ENCODE measurements at places on chromosomes 1 and 21.

- no peak for DNase-seq
These were observed 480.4 kb downstream of the SIPA1L2 start for GRCh38 chr1:232149287-232150201.

GRCh38 chr1:1430114-1430982 is 5.1 kb upstream of the VWA1 start:
- no peak for DNase-seq

GRCh38 chr1:154695985-154696384 is 88.0 kb upstream of the ADAR start:
- DNase-seq: no peak

DNA sequence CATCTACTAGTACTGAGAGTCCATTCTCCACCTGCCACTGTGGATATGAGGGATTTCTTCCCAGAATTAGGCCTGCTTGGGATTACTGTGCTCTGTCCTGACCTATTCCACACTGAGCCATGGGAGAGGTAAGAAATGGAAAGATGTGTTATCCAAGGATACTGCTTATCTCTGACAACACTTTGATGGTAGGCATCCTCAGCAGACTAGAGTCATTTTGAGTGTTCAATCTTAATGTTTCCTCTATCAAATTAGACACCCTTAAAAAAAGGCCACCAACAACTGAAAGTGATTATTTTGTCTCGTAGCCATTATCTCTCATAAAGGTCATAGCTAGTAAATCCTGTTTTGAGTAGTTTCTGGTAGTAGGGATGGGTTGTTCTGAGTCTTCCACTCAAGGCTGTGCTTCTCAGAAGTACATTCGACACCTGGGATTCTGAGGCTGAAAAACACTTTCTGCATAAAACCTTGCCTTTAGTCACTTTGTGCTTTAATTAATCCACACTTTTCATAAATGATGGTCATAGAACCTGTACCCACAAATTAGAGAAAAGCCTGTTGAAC is 8.8 kb downstream of the ATPAF1 start:
- DNase-seq: no peak

DNA sequence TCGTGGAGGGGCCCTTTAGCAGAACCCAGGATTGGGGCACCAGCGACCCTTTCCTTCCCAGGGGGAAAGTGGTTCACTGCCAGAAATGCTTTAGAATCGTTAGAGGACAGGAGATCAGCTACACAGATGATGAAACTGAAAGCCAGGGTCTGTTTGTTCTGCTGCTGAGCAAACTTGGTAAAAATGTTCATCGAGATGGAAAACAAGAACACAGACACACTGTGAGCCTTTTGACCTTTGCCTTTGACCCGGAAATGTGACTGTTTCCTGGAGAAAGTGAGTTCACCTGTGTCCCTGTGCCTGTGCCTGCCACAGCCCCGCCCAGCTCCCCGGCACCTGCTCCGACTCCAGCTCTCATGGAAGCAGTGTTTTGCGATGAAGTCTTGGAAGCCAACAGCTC is 234.3 kb downstream of the CAMTA1 start:
- no peak for DNase-seq

DNA sequence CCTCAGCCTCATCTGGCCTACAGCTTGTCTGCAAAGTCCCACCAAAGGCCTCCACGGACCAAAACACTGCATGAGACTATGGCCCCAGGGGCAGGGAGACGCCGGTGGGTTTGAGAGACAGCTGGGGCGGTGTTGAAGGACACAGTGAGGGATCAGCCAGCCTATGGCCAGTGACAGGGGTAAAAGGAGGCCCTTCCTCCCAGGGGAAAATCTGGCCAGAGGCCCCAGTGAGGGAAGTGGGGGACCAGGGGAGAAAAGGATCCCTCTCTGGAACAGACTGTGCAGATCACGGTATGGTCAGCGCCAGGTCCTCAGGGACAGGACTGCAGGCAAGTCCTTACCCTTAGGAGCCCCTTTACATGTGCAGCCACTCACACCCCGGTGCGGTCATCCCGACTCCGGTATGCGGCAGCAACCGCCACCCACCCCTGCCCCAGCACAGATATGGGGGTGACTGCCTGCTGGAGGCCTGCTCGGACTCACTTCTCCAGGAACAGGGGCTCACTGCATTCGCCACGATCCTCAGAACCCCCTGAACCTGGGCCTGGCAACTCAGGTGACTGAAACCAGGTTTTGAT is 1.3 kb downstream of the CERS2 start:
- DNase-seq: no peak

DNA sequence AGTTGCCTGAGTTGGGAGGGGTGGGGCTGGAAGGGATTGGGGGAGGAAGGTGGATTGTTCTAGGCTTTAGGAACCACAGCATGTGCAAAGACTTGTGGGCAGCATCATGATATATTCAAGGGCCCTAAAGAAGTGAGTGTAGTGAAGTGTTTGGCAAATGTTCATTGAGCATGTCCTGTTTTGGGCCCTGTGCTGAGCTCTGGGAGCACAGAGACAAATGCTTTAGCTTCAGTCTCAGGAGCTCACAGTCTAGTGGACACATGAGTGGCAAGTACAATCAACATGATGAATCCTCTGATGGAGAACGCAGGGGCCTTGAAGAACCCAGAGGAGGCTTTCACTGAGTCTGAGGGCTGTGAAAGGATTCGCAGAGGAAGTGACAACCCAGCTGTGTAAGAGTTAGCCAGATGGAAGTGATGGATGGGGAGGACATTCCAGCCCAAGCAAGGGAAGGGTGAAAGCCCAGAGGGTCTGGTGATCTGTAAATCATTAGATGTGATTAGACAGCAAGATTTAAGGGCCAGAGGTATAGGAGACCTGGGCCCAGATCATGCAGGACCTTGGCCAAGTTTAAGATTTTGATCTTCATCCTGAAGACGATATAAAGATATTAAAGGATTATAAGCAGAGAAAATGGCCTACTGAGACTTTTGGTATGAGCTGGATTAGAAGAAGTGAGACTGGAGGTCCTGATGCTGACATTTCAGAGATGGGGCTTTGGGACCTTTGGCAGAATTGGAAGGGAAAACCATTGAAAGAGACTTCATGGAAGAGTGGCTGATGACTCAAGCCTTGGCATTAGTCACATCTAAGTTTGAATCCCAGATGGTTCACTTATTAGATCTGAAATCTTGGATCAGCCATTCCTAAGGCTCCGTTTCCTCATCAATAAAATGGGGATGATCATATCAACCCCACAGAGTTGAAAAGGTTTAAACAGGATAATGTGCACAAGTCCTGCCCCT is 4.6 kb downstream of the IPO13 start:
- no peak for DNase-seq

DNA sequence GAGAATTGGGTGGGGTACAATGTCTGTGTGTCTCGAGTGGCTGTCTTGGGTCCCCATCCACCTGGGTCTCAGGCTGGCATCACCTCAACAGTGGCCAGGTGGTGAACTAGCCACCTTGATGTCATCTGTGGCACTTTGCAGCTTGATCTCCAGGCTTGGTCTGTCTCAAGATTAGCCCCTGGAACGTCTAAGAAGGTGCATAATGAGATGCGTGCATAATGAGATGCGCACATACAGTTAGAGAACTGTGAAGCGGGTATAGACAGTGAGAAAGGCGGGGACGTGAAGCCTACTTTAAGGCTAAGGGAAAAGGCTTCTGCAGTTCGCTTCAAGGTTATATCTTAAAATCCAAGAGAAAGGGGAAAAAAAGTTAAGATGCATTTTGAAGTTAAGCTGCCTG is 98.7 kb downstream of the WDR4 start:
- no peak for DNase-seq

DNA sequence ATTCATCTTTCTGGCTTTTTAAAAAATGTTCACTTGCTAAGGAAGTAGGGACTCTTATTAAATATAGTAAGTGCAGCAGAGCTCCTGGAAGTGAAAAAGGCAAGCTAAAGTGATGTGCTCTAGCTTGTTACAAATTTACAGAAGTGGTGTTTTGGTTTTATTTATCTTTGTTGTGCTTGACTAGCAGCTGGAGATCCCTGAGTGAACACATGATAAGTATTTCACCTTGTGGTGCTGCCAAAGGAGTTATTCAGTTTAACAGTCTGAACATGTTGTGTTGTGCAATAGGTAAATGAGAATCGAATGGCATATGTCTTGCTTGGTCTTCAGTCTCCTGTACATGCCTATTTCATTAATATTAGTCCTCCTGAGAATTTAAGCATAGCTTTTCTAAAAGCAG is 315.7 kb downstream of the TPR start:
- no peak for DNase-seq

GRCh38 chr1:109969146-109969829 is 15.3 kb upstream of the AHCYL1 start:
- DNase-seq: no peak

DNA sequence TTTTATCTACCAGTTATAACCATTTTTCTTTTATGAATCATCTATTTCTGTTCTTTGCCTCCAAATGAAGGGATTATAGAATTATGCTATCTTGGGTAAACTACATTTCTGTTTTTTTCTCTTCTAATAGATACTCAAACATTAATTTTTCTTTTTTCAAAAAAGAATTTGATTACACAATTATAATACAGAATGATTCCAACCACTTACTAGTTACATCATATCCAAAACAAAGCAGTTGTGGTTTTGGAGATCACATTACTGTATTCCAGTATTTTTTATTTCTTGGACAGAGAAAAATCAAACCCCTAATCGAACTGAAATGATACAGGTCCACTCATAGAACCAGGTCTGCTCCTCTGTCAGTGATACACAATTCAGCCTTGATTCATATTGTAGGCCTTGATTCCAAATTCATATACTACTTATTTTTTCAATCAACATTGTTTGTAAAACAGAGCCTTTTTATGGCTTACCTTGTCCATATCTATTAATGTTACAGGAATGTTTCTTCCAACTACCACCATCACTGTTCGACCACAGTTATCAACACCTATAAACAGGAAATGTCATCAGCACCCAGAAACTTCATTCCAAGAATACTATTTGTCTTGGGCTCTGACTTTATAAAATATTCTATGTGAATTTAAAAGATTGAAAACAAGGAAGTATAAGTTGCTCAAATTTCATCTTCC is 43.2 kb downstream of the GDAP2 start:
- no peak for DNase-seq

GRCh38 chr1:10561497-10561896 is 86.7 kb downstream of the PEX14 start:
- no peak for DNase-seq

DNA sequence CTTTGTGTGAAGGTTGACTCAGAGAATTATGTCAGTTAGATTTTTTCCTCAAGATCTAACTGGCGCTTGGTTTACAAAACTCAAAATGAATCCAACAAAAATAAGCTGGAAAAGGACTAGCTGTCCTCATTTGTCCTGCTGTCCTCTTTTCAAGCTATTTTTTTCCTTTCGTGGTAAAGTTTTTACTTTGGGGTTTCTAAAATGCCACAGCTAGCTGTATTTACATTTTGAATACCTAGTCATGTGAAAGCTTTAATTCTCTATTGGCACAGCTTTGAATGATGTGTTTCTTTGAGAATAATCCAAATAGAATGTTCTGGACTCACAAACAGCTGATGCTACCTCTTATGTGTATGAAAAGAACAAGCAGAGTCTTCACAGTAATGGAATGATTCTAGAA is 673.6 kb upstream of the NR5A2 start:
- no peak for DNase-seq

GRCh38 chr1:172278478-172278877 is 142.0 kb upstream of the C1orf105 start:
- DNase-seq: no peak

- no peak for DNase-seq
These were observed 20.3 kb downstream of the EPB41 start for GRCh38 chr1:28934676-28935075.
